ENCODE measurements at places on chromosomes 7 and 10.

- DNase-seq = no peak
Measured at GRCh38 chr7:98209166-98209920, 1.9 kb upstream of the BHLHA15 start.

DNA sequence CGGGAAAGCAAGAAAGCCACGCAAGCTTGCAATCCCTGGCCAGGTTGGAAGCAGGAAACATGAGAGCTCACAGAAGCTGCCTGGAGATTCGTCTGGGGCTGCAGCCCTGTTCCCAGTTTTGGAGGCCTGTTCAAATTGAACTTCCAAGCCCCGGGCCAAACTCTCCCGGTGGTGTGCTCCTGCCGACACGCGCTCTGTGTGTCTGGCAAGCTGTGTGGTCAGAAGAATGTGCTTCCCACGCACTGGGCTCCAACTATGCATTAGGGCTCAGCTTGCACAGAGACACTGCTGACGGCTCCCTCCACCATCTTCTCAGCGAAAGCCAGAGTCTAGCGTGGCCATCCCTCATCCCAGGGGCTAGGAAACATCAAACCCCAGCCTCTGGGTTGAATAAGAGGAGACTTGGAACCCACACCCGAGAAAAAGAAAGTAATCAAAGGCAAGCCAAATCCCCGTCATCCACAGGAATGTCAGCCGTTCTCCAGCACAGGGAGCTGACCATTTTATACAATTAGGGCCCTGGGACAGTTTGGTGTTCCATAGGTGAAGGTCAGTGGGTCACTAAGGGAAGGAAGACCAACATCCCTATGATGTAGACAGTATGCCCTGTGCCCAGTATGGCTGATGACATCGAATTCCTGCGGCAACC is 107.2 kb downstream of the FGFR2 start:
- DNase-seq = no peak

GRCh38 chr7:95229301-95229700 is 95.0 kb downstream of the PON1 start:
- no peak for DNase-seq

- DNase-seq = no peak
Measured at GRCh38 chr7:48971173-48971572, 46.8 kb downstream of the CDC14C start.

- no peak for DNase-seq
Measured at GRCh38 chr10:114821915-114822443, 399 bp downstream of the FHIP2A start.

DNA sequence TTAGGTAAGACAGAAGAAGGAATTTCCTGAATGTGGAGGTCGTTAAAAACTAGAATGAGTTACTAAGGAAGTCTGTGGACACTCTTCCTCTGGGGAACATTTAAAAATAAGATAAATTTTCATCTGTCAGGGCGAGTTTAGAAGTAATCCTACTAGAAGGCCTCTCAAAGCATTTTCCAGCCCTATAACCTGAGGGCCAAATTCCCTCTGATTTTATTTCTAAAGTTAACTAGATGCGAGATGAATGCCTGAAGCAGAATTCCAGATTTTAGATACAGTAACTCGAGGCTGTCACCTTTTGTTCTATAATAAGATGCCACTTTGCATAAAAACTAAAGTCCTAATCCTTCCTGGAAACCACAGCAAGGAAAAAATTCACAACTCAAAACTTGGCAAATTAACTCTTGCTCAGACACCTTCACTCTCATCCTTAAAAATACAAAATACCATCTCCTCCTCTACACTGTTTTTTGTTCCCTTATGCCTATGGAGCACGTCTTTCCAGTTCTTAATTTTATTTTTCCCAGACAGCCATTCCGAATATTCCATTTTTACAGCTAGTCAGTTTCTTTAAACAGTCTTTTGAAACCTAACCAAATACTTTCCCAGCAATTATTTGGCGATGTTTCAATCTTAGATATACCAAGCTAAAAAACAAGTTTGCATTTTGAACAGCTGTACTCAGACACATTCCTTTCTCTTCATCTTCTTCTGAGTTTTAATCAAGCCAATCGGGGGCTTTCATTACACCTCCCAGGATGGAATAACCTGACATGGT is 420.7 kb upstream of the NFE2L3 start:
- DNase-seq = no peak

GRCh38 chr7:114073701-114074100 is 154.9 kb upstream of the PPP1R3A start:
- DNase-seq = no peak

GRCh38 chr10:110646417-110647135 is 2.4 kb downstream of the RBM20 start:
- DNase-seq = no peak

- no peak for DNase-seq
Measured at GRCh38 chr7:155734445-155734809, 77.8 kb downstream of the SHH start.

DNA sequence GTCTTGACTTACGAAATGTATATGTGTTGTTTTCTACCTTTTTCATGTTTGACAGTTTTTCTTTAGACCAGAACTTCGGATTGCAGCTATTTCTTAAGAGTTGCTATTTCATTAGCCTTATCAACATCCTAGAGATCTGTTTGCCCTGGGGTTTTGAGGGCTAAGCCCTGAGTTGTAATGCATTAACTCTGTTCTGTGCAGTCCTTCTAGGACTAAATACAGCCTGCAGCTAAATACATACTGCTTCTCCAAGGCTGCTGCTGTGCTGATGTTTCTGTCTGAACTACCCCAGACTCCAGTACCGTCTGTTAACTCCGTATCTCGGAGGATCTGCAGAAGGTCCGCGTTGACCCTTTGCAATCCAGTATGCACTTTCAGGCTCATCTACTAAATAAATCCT is 26.5 kb downstream of the KIAA1217 start:
- DNase-seq = no peak

- no peak for DNase-seq
Measured at GRCh38 chr10:88103576-88103975, 240.2 kb downstream of the PTEN start.

- no peak for DNase-seq
Measured at GRCh38 chr10:80454513-80455460, 677 bp downstream of the TSPAN14 start.

DNA sequence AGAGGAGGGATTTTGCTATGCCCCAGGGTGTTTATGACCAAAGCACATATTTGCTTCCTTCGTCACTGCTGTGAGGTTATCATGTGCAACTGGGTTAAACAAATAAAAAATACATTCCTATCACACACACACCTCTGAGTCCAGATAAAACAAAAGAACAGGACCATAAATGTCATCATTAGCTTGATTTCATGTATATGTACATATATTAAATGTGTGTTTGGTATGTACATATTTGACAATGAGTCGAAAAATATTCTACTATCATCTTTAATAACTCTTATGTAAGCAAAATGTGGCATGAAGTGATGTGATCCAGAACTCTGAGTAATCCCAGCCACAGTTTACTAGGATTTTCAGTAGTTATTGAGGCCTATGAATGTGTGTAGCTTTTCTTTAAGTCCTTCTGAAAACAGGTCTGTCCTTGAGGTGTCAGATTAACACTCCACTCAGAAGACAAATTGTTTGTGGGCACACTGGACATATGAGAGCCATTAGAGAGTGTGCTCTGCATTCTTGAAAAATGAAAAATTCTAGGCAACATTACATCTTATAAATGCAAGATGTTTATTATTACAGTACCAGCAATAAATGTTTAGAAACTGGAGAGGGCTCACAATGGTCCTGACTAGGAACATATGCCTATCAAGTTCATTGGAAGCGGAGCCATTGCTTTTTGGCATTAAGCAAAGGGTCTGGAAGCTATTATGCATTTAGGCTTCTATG is 335.1 kb upstream of the SEMA3A start:
- DNase-seq = no peak
